ENCODE measurements at places on chromosomes 3 and 15.

- peak; percentile 80 for DNase-seq
Measured at GRCh38 chr3:43153216-43154083, 47.6 kb upstream of the POMGNT2 start.

DNA sequence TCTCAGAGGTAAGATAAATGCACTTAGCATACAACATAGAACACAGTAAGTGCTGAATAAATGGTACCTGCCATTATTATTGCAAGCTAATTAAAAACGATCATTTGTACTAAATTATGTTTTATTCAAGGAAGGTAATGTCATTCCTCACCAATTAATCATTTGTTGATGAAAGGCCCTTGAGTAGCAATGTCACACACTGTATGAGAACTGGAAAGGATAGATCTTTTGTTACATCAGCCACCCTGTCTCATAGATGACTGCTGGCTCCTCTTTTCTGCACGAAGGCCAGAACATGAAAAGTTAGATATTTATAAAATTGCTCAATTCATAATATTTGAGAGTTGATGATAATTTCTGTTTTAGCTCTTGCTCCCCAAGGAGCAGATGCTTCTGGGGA is 415.4 kb downstream of the RBMS3 start:
- no peak for DNase-seq

- no peak for DNase-seq
Measured at GRCh38 chr15:26197719-26198118, 334.6 kb upstream of the ATP10A start.

GRCh38 chr3:46375218-46375617 is 4.5 kb downstream of the CCR5 start:
- no peak for DNase-seq

DNA sequence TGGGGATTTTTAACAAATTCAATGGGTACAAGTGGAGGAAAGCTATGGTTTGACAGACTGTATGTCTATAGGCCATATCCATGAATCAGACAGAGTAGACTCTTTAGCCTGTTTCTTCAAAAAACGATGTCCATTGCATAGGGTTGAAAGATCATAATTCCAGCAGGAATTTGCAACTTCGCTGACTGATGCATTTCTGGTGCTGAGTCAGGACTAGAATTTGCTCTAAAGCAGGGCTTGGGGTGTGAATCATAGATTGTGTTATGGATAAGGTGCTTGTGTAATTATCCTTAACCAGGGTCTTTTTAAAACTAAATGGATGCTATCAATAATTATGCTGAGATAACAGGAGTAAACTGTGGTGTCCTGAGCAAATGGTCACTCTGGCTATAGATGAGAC is 200.4 kb upstream of the TBC1D5 start:
- DNase-seq = peak; percentile 42

DNA sequence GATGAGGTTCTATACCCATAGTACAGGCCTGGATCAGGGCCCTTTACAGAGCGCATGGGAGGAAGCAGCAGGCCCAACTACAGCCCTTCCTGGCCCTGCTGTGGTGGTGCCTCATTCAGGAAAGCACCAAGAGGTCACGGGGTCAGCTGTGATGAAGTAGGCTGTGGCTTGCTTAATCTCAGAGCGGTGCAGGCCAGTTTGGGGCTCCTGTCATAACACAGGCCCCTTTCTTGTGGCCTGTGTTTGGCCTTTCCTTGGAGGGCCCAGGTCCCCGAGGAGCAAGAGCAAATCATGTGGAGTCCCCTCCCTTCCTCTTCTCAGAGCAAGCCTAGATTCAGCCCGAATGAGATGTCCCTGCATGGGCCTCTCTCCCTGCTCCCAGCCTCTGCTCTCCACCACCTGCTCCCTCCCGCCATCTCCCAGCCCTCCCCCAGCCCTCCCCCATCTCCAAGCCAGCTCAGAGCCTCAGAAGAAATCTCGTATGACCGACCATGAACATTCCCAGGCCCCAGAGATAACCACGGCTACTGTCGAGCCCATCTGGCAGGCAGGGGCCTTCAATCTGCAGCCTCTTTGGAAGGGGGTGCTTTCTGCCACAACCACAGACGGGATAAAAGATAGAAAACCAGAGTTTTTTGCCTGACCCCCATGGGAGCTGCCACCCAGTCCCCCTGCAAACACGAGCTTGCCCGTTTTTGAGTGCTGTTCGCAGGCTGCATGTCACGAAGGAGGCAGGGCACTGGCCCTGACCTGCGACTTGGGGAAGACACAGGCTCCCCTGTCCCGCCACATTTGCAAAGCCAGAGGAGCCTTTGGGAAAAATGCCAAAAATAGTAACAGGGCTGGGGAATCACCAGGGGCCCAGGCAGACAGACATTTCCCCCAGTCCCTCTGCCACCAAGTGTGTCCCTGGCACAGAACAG is 32.3 kb upstream of the DUSP7 start:
- peak; percentile 47 for DNase-seq

- DNase-seq = no peak
Measured at GRCh38 chr3:121096953-121097352, 188.9 kb downstream of the STXBP5L start.

DNA sequence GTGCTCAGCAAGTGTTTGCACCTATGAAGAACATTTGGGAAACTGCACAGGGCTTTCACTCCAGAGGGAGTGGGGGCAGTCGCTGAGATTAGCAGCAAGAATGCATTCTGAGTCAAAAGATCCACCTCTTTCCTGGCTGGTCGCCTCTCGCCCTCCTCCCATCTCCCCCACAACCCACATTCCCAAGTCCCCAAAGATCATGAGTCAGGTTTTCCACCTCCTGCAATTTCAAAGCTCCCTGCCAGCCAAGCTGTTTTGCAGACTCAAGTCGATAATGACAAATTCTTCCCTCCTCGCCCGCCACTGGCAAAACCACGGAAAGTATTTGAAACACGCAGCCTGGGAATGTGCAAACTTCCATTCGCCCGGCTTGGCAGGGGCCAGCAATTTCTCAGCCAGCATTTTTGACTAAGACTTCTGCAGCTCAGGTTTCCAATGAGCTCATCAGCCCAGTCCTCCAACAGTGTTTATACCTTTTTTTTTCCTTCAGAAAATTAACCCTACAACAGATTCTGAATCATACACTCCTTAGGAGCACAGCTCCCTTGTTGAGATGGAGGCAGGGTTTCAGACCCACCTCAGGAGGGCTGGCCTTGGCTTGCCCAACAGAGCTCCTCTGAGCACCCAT is 181.4 kb downstream of the SMAD6 start:
- peak; percentile 100 for DNase-seq

DNA sequence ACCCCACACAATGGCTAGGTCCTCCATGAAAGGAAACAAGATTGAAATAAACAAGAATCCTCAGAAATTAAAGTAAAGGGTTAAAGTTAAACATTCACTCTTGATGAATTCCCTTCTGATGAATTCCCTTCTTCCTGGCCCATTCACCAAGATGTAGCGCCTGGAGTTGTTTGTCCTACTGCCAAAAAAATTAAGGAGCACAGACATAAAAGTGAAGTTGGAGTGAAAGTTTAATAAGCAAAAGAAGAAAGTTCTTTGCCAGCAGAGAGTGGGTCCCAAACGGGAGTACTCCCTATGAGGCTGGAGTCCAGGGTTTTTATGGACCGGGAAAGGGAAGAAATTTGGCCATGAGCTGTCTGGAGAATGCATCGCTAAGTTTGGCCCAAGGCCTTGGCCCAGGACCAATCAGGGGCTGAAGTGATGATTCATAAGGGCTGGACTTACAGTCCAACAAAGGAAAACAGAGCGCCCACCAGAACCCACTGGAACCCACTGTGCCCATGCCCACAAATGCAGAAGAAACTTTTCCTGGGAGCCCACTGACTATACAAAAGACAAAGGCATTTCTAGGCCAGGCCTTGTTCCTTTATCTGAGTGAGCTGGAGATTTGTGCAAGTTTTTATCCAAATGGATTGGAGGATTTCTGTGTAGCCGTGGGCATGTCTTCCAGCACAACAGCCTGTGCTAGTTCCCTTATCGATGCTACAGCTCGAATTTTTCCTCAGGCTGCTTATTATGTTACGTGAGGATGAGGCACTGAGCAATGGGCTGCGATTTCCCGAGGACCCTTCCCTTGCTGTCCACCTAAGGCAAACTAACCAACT is 1561.6 kb downstream of the OTOL1 start:
- no peak for DNase-seq

DNA sequence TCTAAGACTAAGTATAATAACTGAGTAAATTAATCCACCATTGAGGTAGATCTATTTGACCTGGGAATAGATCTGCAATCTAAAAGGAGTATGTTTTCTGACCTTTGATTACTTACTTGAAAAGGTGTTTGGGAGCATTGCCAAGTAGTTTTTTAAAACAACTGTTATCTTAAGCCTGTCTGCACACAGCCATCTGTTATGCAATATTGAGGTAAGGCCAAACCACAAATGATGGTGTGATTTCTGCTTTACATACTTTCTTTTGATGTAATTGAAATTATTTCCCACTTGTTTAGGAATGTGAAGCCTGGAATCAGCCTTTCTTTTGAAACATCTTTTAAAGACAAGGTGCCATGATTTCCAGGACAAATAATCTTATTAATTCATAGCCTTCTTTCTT is 274.0 kb downstream of the BBX start:
- peak; percentile 57 for DNase-seq

GRCh38 chr15:42456971-42457370 is 34.0 kb downstream of the ZNF106 start:
- DNase-seq = peak; percentile 59

DNA sequence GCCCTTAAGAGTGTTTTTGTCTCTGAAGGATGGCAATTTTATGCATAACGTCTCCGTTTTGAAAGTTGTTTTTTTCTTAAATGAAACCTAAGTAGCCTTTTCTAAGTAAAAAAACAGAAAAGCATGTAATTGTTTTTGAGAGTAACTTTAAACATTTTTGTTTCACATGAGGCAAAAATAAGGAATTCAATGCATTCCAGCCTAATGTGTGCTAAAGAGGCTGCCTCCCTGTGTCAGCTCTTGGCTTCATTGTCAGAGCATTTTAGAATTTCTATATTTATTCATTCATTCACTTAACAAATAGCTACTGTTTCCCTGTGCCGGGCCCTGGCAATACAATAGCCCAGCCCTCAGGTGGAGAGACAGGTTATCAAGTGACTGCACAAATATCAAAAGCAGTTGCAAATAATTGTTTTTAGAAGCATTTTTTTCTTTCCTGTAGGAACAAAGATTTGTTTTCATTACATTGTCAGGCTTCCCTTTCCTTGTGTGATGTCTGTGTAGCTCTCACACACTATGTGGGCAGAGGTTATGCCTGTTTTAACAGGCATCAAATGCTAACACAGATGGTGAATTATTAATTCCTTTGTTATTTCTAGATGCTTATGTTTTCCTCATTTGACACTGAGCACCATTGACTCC is 81.9 kb downstream of the CCK start:
- no peak for DNase-seq

DNA sequence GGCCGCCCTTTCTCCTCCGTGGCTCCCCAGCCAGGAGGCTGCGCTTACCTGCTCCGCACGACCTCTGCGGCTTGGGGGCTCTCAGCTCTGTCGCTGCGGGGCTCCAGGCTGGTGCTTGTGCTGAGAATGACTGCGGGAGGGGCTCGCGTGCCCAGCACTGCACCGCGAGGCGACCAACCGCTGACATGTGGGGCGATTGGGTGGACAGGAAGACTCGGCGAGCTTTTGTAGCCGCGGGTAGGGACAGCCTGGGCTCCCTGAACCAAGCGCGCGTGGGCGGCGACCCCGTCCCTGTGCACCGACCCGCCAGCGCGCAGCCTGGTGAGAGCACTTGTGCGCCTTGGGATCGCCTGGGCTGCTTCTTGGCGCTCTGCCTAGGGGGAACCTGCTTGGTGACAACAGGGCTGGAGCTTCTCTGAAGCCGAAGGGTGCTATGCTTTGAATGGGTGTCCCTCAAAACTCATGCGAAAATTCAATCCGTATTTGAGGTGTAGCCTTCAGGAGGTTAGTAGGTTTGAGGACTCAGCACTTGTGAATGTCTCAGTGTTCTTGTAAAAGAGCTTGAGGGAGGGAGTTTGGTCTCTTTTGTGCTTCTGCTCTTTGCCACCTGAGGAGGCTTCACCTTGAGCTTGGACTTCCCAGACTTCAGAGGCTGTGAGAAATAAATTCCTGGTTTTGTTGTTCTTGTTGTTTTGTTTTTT is 50.4 kb downstream of the IL12A start:
- no peak for DNase-seq

GRCh38 chr15:68435966-68436365 is 4.0 kb upstream of the ITGA11 start:
- no peak for DNase-seq

- DNase-seq = no peak
Measured at GRCh38 chr15:38874464-38874863, 309.9 kb upstream of the RASGRP1 start.

GRCh38 chr3:143165211-143165610 is 45.6 kb downstream of the CHST2 start:
- no peak for DNase-seq

- DNase-seq = no peak
Measured at GRCh38 chr3:86605166-86605565, 385.8 kb downstream of the VGLL3 start.

- no peak for DNase-seq
Measured at GRCh38 chr15:74025436-74025835, 30.9 kb downstream of the PML start.

DNA sequence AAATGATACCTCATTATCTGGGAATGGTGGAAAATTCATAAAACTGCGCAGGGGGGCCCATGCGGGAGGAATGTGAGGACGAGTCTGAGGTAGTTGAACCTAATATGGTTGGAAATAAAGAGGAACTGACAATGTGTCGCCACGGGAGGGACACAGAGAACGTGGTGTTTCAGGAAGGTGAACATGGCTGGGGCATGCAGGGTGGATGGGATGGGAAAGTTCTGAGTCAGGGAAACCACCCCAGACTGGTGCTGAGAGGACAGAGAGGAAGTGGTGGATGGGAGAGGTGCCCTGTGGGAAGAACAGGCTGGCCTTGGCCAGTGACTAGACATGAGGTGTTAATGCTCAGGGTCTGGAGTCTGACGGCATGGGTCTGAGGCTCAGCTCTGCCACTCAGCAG is 137.1 kb upstream of the WNT5A start:
- peak; percentile 30 for DNase-seq

DNA sequence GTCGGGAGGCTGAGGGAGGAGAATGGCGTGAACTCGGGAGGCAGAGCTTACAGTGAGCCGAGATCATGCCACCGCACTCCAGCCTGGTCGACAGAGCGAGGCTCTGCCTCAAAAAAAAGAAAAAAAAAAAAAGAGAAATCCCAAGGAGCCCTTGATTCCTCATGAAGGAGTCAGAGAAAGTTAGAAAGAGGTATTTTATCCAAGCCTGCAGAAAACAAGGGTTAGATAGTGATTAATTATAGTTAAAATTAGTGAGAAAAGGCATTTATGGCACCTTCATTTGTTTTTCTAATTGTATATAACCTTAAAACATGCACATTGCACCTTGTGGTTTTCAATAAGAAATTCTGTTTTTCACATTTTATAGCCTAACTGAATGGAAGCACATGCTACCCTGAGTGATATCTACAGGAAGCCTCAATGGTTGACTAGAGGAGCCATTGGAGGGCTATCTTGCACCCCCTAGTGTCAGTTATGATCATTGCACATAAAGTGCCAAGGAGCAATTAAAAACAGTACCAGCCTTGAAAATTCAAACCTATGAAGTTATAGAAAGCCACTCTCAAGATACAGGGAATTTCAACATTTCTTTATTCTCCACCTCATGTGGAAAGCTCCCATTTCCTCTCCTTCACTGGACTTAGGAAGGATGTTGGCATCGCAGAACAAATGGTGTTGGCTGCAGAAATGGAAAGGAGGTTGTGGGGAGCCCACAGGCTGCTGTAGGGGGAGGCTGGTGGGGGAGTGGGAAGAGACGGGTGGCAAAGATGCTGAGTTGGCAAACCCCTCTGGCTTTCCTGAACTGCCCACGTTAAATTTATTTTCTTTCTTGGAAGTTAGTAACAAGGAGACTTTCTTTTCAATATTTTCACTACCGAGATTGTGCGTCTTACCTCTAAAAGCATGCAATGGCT is 48.5 kb downstream of the ITGA11 start:
- DNase-seq = peak; percentile 49

- DNase-seq = no peak
Measured at GRCh38 chr3:136197159-136197793, 1.1 kb upstream of the MSL2 start.
